ENCODE measurements at places on chromosomes 3 and 15.

DNA sequence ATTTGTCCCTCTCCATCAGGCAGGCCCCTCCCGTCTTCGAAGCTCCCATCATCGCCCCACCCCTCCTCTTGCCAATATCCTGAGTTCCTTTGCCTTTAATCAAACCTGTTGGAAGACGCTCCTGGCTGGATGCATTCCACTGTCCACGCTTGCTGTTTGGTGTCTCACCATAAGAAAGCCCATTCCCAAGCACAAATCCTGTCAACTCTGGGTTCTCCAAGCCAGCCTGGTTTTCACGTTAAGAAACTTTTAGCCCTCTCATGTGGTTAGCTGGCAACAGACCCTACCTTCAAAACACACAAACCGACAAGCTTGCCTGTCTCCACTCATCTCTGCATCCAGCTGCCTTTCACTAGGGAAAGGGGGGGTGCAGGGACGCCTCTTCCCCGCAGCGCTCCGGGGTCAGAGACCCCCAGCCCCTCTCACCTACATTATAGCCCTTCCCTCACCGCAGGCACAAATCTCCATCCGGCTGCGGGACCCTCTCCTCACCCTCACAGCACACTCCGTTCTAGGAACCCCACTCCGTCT lies 1.1 kb downstream of the GORASP1 start:
- DNase-seq = no peak

GRCh38 chr15:39623529-39623931 lies 42.7 kb downstream of the THBS1 start:
- DNase-seq = no peak

DNA sequence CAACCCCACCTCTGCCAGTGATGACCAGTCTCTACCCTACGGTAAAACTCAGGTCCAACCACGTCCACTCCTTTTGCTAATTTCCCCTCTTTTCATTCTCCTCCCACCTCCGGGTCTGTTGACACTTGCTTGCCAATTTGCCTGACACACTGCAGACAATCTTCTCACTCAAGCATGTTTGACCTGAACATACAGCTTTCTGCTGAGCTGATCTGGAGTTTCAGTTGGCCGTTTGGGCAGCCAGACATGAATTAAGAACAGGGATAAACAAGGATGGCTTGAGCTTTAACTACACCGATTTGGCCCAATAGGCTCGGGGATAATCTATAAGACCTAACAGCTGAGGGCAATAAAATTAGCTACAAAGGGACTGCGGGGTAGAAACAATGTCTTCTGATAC lies 758.6 kb upstream of the CFAP20DC start:
- no peak for DNase-seq

DNA sequence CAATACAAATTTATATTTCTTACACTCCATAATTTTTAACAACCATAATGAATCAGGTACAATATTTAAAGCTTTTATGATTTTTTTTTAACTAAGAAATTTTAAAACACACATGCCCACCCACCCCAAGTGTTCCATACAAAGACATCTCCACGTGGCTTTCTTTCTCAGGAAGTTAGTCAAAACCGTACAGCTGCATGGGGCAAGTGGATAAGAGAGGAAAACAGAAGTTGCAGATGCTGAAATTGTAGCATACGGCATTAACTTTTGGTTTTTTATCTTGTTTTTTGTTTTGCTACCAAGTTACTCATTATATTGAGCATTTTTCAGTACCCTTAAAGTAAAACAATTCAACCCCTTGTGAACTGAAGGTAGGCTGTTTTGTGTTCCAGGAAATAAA lies 14.8 kb downstream of the GNB4 start:
- no peak for DNase-seq

DNA sequence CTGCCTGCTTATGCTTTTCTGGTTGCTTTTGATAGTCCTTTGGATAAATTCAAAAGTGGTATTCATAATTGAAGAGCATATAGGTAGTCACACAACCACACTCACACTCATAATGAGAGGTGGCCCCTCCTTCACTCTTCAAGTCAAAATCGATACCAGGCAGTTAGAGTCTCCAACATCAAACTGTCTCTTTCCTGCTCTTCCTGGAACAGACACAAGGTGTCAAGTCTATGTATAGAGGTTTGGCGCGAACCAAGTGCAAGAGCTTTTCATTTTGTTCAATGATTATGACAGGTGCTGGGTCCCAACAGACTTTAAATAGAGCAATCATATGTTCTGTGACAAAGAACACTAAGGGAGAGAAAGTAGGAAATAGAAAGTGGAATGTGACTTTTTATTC lies 29.9 kb upstream of the RGMA start:
- DNase-seq = no peak

DNA sequence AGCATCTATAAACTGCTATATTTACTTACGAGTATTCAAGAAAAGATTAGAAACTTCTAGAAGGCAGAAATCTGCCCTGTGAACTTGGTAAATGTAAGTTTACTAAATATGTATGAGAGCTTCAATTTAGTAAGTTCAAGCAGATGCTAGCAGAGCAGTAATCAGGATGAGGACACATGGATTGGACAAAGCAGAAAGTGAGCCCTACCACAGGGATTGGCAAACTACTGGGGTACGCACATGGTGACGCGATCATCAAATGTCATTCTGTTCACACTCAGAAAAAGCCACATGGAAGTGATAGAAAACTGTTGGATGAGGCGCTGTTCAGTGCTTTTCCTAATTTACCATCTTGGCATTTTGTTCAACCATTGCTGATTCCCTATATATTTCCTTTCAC lies 360.2 kb upstream of the ZNF385D start:
- no peak for DNase-seq

DNA sequence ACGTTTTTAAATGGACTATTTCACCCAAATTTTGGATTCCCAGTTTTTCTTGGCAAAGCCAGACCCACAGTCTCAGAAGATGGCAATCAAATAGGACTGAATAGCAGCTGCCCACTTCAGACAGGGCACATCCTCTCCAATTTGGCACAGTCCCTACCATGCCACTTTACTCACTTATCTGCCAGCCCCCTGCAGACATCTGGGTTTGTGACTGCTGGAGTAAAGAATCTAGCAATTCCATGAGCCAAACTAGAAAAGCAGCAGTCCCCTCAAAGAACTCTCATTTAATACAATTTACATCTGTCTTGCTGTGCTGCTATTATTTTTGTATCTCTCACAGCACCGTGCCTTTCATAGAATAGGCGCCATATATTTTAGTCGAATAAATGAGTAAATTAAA lies 16.0 kb upstream of the LRRN1 start:
- no peak for DNase-seq

Measured in pancreas (tissue), 10 donors.